Bronchus fibroblast of lung (primary cell): ENCODE measurements at places on chromosomes 13 and 19. TPM values are rescaled to one million over a fixed set of nuclear protein-coding genes. Genes with fewer than 3 reads are reported as not detected.

LAIR1 gene
- total RNA-seq, result not detected in 2 replicates

ICAM3 gene
- total RNA-seq, result 6.9 and 9.8 TPM in 2 replicates

SHISA7 gene
- not detected in 2 replicates for total RNA-seq

TBCB gene
- total RNA-seq, result 422 and 426 TPM in 2 replicates

TYROBP gene
- total RNA-seq, result not detected in 2 replicates

SGTA gene
- 81.3 and 85.1 TPM in 2 replicates for total RNA-seq
